Spinal cord (tissue), 10 donors: ENCODE measurements at places on chromosomes 1 and 21.

GRCh38 chr1:210244746-210245367 is 12.3 kb downstream of the SERTAD4 start:
- no peak overlapping the region for H3K4me3 ChIP-seq
- no peak for DNase-seq
- no peaks in the 10 kb centered on the region for H3K4me1 ChIP-seq
- no peak overlapping the region for H3K27ac ChIP-seq
- H3K36me3 ChIP-seq, result peaks cover 4% of the 10 kb centered on the region

DNA sequence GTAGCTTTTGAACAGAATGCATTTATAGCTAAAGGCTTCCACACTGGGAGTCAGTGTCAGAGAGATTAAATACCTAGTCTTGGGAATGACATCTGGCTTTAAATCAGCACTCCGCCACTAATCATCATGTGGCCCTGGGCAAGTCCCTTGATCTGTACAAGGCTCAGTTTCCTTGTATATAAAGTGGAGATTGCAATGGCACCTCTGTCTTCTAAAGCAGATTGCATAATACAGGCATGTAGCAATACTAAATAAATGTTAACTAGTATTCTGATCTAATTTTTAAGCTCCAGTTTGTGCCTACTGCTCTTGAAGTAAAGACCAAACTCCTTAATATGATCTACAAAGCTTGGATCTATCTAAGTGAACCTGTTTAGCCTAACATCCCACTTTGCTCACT is 249.4 kb downstream of the PLPP3 start:
- no peaks in the 10 kb centered on the region for H3K27me3 ChIP-seq
- H3K4me1 ChIP-seq, result no peaks in the 10 kb centered on the region
- H3K4me3 ChIP-seq, result no peak overlapping the region
- H3K36me3 ChIP-seq, result no peaks in the 10 kb centered on the region

GRCh38 chr1:31505911-31506497 is 70.3 kb upstream of the TINAGL1 start:
- H3K27ac ChIP-seq, result no peak overlapping the region
- no peaks in the 10 kb centered on the region for H3K27me3 ChIP-seq
- H3K36me3 ChIP-seq, result no peaks in the 10 kb centered on the region
- no peak for DNase-seq
- no peaks in the 10 kb centered on the region for H3K4me1 ChIP-seq

DNA sequence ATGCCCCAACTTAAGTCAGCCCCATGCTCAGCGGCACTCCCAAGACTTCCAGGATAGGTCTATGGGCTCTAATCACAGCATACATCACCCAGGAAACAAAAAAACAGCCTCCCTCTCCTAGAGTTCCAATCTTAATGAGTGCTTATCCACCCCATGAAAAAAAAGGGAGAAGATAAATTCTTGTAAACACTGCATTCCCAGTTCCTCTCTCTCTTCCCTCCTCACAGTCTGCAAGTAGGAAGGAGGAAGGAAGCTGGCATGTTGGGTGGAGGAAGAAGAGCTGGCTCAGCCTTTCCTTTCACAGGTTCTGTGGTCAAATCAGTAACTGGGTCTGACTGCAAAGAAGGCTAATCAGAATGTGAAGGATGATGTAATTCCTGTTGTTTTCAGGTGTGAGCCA is 69.9 kb upstream of the ZC3H11B start:
- DNase-seq, result no peak
- no peaks in the 10 kb centered on the region for H3K4me1 ChIP-seq
- H3K27me3 ChIP-seq, result no peaks in the 10 kb centered on the region
- no peak overlapping the region for H3K4me3 ChIP-seq
- no peaks in the 10 kb centered on the region for H3K36me3 ChIP-seq
- no peak overlapping the region for H3K27ac ChIP-seq

DNA sequence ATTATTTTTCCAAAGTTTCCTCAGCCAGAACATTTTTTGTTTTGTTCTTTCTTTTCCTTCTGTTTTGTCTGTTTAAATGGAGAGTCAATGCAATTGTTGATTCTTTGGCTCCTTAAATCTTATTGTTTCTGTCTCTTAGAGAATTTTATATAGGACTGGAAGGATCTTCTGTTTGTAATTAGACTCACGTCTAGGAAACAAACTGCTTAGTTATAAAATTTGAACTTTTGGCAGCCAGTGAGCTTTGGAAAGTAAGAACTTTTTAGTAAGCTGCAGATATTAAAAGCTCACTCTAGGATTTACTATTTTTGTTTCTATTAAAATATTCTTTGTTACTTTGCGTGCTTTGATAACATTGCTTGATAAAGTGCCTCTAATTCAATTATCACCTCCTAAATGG is 109.8 kb upstream of the HNRNPU start:
- H3K27ac ChIP-seq, result no peak overlapping the region
- no peaks in the 10 kb centered on the region for H3K27me3 ChIP-seq
- DNase-seq, result no peak
- no peak overlapping the region for H3K4me3 ChIP-seq
- H3K36me3 ChIP-seq, result no peaks in the 10 kb centered on the region

DNA sequence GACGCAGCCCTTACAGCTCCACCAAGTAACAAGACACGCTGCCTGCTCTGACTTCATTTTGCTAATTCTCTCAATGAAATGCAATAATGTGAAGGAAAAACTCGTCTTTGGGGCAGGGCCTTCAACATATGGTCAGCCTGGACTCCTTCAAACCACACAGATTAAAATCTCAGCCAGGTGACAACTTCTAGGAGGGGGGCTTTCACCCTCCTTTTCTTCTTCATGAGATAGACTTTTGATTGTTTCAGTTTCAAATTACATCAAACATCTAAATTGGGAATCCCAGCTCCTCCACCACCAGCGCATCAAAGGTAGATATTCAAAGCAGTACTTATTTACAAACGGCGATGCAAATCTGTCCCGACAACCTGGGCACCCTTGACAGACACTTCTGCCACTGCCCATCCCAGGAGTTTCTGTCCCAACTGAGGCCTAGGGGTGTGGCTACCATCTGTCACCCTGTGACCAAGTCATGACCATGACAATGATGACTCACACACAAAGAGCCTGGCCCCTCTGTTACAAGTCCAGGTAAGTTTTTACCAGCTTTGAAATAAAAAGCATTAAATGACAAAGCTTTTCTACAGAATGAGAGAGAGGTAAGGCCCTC is 29.7 kb downstream of the SSBP3 start:
- DNase-seq, result no peak
- no peak overlapping the region for H3K27ac ChIP-seq
- H3K36me3 ChIP-seq, result peaks cover 32% of the 10 kb centered on the region
- no peak overlapping the region for H3K4me3 ChIP-seq

- H3K27me3 ChIP-seq, result no peaks in the 10 kb centered on the region
- no peaks in the 10 kb centered on the region for H3K4me1 ChIP-seq
- H3K27ac ChIP-seq, result no peak overlapping the region
- no peak for DNase-seq
Observed at GRCh38 chr1:246271516-246271915, 235.6 kb downstream of the SMYD3 start.

DNA sequence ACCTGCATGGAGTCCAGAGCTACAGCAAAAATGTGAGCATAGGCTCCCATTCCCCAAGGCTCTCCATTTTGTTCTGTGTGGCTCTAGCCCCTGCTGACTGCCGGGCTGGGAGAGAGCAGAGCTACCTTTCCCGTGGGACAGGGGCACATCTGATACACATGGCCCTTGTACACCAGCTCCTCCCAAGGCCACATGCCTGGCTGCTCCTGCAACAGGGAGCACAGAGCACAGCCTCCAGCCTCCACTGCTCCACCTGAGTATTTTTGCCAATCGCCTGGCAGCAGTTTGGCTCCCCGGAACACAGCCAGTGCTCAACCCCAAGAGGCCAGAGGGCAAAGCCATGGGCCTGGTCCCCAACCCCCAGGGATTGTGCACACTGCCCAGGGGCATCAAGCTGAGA is 146.5 kb downstream of the CHD1L start:
- no peaks in the 10 kb centered on the region for H3K4me1 ChIP-seq
- H3K27me3 ChIP-seq, result no peaks in the 10 kb centered on the region
- H3K36me3 ChIP-seq, result no peaks in the 10 kb centered on the region
- no peak overlapping the region for H3K4me3 ChIP-seq
- no peak overlapping the region for H3K27ac ChIP-seq

GRCh38 chr1:92577261-92577895 is 90.7 kb upstream of the GFI1 start:
- no peak overlapping the region for H3K27ac ChIP-seq
- peaks cover 3% of the 10 kb centered on the region for H3K4me1 ChIP-seq
- no peaks in the 10 kb centered on the region for H3K27me3 ChIP-seq
- no peak overlapping the region for H3K4me3 ChIP-seq
- peak; percentile 7 for DNase-seq
